ENCODE measurements at places on chromosomes 7 and 10.
A peak's percentile ranks its signal among the peaks of the same experiment; 100 is the strongest.

- DNase-seq = no peak
These were observed 3.7 kb downstream of the DDIT4 start for GRCh38 chr10:72277340-72277995.

DNA sequence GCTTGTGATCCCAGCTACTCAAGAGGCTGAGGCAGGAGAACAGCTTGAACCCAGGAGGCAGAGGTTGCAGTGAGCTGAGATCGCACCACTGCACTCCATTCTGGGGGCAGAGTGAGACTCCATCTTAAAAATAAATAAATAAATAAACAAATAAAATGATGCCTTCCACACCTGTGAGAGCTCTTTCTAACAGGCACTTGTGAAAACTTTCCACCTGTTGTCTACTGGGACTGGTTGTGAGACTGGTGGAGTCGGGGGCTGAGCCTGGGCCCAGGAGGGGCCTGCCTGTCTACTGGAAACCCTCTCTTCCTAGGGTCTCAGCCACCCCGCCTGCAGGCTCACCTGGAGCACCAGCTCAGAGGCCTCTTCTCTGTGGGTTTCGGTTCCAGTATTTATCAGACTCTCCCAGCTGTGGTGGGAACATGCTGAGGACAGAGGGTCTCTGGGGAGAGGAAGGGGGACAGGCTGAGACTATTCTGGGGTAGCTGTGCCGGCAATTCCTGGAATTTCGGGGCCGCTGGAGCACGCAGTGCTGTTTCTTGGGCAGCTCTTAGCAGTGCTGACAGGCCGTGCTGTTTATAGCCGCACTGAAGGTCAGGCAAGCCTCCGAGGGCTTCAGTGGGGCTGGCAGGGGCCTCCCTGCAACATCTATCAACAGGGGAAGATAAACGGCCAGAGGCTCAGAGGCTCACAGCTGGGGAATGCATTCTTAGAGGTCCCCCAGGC lies 3.8 kb downstream of the LDB3 start:
- no peak for DNase-seq

DNA sequence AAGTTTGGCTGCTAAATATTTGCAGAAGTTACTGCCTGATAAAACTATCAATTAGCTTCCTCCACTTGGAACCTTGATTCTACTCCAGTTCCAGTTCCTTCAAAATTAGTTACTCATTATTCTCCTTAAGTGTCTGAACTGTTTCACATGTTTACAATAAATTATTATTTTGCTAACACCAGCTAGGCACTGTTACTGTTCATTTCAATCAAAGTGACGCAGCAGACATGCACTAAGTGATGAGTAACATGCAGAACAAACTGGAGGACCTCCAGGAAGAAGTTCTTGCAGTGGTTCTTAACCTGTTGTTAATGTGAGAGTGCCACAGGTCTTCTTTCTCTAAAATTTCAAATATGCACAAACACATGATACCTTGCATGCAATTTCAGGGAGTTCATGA lies 491.8 kb upstream of the SEMA3A start:
- DNase-seq = no peak

- DNase-seq = no peak
These were observed 8.4 kb downstream of the PTPRE start for GRCh38 chr10:127915324-127915723.

GRCh38 chr10:102832987-102833386 lies 4.2 kb downstream of the CYP17A1 start:
- DNase-seq = no peak

DNA sequence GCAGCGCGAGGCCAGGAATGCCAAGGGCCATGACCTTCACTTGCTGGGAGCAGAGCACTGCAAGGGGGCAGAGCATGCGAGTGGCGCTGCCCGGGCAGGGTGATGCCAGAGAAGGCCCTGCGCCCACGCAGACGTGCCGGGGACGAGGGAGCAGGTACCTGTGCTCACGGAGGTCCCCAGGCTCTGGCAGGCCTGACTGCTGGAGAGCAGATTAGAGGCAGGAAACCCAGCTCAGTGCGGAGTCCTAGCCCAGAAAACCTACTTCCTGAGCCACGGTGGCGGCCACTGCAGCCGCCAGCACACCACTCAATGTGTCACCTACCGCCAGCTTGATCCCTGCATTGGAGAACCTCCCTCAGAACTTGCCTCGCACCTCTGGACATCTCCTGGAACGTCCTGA lies 148.4 kb downstream of the MAD1L1 start:
- no peak for DNase-seq

DNA sequence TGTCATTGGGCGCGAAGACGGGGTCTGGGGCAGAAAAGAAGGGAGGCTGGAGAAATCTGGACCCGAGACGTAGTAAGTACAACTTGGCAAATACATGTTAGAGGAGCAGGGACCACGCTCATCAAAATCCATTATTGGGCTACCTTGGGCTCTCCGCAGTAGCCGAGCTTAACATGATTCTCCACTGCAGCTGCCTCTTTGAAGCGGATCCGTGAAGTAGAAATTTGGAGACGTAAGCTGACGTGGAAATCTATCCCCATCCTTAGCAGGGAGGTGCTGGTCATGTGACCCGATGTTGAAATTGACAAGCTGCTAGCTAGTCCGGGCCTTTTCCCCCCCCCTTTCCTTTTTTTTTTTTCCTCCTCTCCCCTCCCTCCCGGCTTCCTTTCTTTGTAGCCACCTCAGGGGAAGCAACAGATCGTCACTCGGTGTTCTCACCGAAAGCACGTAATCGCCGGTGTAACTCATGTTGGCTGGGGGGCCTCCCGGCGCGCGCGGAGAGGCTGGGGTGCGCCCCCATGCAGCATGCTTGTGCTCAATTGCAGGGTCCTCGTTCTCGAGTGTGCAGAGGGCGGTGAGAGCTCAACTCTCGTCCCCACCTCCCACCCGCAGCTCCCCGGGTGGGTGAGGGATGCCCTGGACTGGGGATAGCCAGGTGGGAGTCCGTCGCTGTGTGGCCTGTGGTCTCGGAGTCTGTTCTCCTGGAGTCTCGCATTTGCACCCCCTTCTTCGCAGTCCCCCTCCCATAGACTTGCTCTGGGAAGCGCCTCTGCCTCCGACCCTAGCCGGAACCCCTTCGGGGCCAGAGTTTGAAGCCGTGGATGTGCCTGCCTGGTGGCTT lies at the start of gene HOXA11:
Gene HOXA11 (minus strand): TSS at position 220 of the 841 bp plus-strand sequence. CDS start 88 bp downstream, at position 132.
- no peak for DNase-seq

GRCh38 chr10:88642209-88642608 lies 22.0 kb upstream of the LIPF start:
- no peak for DNase-seq

DNA sequence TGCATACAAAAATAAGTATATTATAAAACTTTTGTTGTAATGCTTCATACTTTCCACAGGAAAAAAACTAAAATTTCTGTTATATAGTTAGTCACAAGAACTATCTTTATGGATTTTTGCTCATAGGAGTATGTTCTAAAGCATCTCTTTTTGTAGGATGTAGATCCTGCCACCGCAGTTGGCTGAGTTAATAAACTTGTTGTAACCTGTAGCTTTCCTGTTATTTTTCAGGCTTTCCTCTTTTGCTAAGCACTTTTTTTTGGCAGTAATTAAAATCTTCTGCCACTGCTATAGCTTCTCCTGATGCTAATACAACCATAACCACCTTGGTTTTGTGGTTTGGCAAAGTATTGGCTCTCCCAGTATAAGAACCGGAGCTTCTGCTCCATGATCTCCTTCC lies 60.3 kb downstream of the WNT2 start:
- no peak for DNase-seq

GRCh38 chr10:74056050-74056818 lies 58.3 kb downstream of the VCL start:
- no peak for DNase-seq

- no peak for DNase-seq
These were observed 157.0 kb upstream of the CACNA2D1 start for GRCh38 chr7:82600531-82600930.

GRCh38 chr10:28564905-28565304 lies 32.0 kb downstream of the WAC start:
- DNase-seq = no peak

DNA sequence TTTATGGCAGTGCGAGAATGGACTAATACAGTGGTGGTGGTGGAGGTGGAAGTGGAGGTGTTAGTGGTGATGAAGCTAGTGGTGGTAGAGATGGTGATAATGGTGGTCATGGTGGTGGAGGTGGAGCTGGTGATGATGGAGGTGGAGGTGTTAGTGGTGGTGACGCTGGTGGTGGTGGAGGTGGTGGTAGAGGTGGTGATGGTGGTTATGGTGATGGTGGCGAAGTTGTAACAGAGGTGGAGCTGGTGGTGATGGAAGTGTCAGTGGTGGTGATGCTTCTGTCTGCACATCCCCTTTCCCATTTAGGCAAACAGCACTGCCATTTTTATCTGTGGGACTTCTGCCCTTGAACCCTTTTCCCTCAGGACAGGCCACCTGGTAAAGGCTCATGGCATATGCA lies 7.4 kb upstream of the PTPRN2 start:
- no peak for DNase-seq

DNA sequence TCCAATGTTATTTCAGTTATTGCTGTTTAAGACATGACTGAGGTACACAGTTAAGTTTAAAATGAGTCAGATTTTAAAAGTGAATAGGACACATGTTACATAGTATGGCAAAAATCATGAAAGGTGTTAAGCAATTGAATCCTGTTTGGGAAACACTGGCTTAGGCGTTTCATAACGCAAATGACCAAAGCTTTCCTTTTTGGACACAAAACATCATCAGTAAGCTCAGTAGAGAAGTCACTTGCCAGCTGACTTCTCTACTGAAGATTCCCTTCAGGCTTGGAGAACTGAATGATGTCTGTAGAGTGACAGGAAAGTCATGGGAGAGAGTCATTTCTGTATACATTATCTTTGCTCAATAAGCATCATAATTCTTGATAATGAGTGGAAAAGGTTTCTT lies 64.4 kb upstream of the RSBN1L start:
- no peak for DNase-seq

GRCh38 chr7:26891400-26892350 lies 27.3 kb upstream of the SKAP2 start:
- DNase-seq = peak; percentile 22

DNA sequence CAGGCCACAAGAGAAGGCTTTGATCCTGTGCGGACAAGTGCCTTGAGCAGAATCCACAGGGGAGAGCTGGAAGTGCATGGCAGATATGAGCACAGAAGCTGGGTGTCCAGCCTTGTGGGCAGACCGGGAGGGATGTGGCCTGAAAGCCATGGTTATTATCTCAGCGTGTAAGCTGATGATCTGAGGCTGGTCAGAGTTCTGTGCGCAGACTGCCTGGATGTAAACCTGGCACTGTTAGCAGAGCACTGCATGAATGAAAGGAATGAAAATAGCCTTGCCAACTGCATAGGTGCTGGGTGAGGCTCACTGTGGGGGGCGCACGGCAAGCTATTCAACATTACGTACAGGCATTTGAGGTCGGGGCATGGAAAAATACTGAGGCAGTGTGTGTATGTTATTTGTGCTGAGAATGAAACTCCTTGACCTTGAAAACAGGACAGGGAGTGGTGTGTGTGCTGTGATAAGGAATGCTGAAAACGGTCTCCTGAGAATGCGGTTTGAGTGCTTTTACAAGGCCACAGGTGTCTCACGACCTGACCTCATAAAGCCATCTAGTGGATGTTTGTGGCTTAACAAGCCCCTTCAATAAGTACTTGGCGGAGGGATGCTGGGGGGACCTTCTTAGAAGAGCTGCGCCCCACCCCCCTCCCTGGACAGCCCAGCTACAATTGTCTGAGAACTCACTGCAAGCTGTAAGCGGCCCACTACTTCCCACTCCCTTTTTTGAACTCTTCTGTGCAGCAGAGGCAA lies 18.7 kb downstream of the AKR1C1 start:
- DNase-seq = peak; percentile 20

GRCh38 chr10:59387951-59388670 lies 25.8 kb upstream of the FAM13C start:
- no peak for DNase-seq

DNA sequence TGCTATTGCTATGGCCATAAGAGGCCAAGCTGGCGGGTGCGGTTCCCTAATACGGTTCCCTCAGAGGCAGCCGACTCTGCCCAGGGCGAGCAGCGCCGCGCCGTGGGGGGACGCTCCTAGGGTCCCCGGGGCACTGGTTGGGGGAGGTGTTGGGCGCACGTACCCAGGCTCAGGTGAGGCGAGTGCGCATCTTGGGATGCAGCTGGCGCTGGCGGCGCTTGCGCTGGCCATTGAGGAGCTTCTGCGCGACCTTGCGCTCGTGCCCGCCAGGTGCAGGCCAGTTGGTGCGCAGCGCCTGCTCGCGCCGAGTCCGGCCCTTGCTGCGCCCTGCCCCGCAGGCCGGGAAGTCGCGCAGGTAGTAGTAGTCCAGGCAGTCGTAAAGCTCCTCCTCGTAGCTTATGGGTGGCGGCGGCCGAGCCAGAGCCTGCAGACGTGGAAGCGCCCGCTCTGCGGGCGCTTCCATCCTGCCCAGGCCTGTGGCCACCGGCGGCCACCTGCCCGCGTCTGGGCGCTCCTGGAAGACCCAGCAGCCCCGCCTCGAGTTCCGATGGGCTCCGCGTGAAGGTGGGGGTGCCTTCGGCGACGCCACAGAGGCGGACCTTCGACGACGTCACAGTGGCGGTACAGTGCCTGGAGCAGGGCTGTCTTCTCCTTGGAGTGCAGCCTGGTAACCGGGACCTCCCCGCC lies at the start of gene NUPR2:
Gene NUPR2 (minus strand): TSS at position 566 of the 687 bp plus-strand sequence. CDS start 103 bp downstream, at position 463.
- no peak for DNase-seq

DNA sequence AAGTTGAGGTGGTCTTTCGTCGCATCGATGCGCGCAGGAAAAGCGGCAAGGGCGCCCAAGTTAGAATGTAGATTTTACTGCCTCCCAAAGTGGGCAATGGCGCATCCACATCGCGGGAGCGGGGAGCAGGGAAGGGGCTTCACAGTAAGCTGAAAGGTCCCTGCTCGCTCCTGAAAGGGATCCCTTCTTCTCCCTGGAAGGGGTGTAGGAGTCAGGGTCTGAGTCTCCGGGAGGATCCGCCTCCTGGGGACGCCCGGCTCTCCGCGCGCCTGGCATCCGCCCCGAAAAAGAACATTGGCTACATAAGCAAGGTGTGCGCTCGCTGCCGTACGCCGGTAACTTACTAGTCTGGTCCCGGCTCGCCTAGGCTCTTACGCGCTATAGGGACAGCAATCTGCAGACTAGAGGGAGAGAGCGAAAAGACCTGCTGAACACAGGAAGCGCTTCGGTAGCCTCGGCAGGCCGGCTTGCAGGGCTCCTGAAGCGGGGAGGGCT lies 804 bp downstream of the UNC5B start:
- DNase-seq = no peak

DNA sequence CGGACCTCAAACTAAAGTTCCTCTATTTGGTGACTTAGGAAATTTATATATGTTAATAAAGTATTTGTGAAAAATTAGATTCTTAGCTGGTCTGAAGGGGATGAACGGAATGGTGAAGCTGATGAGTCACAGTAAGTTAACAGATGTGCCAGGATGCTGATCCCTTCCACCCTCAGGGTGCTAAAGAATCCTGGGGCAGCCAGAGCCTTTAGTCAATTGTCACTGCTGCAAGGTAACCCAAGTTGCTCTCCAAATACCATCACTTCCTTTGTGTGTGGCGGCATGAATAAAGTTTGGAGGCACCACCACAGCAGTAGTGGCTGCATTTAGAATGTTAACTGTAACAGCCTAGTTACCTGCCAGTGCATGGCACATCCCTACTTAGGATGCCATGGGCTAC lies 222.6 kb upstream of the PPP1R3A start:
- no peak for DNase-seq

- no peak for DNase-seq
These were observed 35.3 kb downstream of the SMURF1 start for GRCh38 chr7:99108613-99109012.

All from GM10248 (cell line).